ENCODE measurements at places on chromosomes 3 and 15.

- no peak for DNase-seq
Measured at GRCh38 chr15:39198044-39199000, 382.6 kb upstream of the THBS1 start.

DNA sequence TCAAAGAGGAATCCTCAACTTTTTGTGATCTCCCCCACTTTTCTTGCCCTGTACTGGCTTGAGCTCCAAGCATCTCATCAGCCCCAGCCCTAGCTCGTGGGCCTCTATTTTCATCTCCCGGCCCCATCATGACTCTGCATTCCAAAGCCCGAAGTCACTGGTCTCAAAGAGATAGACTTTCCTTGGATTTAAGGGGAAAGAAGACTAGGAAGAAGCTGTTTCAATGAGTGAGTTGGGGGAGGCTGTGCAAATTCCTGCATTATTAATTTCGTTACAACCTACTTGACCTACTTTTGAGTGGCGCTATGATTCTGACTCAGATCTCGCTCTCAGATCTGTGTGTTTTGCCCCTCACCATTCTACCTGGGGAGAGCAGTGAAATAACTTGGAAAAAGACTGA is 266.6 kb upstream of the TBL1XR1 start:
- no peak for DNase-seq

GRCh38 chr15:52288051-52288942 is 7.3 kb downstream of the MYO5C start:
- no peak for DNase-seq

DNA sequence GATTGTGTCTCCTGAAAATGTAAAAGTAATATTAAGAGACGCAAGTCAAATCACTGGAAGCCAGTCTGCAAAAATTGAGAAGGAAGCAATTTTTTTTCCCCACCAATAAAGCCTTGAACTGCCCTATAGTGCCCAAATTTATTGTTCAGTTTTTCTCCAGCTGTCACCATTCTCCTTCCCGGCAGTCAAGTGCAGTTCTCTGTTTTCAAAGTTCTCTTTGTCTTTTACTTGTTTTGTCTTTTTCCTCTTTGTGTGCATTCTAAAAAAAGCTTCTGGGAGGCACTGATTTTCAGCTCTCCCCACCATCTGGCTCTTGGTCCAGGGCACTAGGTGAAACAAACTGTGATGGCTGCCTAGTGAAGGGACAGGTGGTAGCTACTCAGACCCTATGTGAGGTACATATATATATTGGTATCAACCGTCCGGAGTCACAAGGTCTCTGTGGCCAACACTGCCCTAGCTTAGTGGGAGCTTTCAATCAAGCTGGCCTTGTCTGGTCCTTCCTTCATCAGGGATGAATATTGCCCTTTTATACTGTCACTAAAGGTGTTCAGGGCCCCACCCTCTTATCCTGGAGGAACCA is 6.1 kb upstream of the CLRN1 start:
- no peak for DNase-seq

- DNase-seq, result no peak
Measured at GRCh38 chr3:170007031-170007663, 30.6 kb upstream of the GPR160 start.

- DNase-seq, result no peak
Measured at GRCh38 chr3:156201411-156202405, 81.3 kb downstream of the KCNAB1 start.

DNA sequence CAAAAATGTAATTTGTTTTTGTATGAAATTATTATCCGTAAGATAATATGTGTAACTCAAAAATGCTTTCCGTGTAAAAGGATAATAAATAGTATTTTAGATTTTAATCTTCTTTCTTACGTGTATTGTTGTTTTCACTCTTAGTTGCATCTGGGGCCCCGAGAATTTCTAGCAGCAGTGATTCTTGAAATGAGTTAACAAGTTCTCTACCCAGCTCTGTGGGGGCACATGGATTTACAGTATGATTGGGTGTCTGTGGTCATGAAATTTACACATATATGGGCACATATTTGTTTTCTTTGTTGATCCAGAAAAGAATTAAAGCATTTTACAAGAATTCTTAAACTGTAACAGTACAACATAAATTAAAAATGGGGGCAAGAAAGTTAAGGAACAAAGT is 145.9 kb upstream of the LRRFIP2 start:
- DNase-seq, result no peak

- no peak for DNase-seq
Measured at GRCh38 chr3:43855674-43856299, 165.0 kb downstream of the ABHD5 start.

DNA sequence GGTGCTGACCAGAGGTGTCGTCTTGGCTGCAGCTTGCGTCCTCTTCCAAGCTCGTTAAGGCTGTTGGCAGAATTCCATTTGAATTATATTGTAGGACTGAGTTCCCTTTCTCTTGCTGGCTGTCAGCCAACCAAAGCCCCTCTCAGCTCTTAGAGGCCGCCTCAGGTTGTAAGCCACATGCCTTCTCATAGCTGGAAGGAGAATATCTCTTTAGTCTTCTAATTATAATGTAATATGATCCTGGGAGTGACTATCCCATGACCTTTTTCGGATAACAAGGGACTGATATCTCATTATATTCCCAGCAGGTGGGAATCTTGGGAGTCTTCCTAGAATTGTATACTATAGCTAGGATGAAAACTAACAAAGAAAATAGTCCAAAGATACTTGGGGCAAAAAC is 4.8 kb downstream of the SCG5 start:
- no peak for DNase-seq

- DNase-seq, result no peak
Measured at GRCh38 chr3:171663805-171664204, 146.5 kb downstream of the PLD1 start.

GRCh38 chr3:62153231-62153630 is 220.1 kb downstream of the FEZF2 start:
- DNase-seq, result no peak

DNA sequence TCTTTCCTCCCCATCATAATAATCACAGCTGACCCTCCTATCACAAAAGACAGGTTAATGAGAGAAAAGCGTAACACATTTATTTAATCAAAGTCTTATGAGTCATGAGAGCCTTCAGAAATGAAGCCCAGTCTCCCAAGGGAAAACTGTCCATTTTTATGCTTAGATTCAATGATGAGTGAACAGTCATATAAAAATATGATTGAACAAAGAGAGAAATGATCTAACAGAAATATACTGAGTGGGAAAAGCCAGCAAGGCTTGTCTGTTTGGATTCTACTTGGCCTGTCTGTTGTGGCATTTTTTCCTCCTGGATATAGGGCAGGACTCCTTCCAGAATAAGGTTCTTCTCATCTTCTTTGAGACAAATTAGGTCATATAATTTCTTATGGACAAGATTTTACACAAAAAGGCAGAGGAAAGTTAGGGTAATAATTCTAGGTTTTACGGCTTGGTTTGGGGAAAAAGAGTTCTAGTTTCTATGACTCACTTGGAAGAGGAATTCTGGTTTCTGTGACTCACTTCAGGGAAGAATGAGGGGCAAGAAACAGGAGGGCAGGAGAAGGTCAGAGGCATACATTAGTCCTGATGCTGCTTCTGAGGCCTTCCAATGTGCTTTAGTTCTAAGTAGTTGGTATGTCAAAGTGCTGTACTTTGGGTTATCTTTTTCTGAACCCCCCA is 534.2 kb downstream of the ZIC1 start:
- DNase-seq, result no peak

GRCh38 chr3:38662544-38662943 is 13.1 kb upstream of the SCN5A start:
- DNase-seq, result peak; percentile 4

DNA sequence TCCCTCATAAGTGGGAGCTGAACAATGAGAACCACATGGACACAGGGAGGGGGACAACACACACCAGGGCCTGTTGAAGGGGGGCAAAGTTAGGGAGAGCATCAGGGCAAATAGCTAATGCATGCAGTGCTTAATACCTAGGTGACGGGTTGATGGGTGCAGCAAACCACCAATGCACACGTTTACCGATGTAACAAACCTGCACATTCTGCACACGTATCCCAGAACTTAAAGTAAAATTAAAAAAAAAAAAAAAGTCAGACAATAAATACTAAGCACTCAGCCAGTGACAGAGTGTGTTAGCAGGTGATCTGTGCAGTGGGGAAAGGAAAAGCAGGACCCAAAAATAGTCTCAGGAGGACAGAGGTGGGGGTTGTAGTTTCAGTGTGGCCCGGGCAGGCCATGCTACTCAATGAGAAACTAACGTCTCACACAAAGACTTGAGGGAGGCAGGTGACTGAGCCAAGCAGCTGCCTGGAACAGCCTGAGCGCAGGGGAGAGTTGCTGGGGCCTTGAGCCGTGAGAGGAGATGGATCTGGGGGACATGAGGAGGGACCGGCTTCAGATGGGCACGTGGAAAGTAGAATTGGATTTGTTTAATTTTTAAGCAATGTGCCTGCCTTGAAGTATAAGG is 18.4 kb downstream of the ANKDD1A start:
- DNase-seq, result no peak

DNA sequence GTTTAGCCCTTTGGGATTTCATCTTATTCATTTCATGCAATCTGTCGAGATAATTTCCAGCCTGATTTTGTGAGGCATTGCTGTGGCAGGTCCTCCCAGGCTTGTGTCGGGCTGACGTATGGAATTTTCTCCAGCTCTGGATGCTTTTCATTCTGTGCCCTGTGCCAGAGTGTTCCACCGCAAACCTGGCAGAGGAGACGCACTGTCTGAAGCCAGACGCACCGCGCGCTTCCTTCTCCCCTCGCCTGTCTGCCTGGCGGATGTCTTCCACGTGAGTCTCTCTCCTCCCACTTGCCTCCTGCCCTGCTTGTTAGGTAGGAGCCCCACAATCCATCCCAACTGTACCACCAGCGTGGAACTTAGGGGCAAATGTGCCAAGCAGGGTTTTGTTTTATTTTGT is 20.1 kb upstream of the GLCE start:
- DNase-seq, result peak; percentile 92

DNA sequence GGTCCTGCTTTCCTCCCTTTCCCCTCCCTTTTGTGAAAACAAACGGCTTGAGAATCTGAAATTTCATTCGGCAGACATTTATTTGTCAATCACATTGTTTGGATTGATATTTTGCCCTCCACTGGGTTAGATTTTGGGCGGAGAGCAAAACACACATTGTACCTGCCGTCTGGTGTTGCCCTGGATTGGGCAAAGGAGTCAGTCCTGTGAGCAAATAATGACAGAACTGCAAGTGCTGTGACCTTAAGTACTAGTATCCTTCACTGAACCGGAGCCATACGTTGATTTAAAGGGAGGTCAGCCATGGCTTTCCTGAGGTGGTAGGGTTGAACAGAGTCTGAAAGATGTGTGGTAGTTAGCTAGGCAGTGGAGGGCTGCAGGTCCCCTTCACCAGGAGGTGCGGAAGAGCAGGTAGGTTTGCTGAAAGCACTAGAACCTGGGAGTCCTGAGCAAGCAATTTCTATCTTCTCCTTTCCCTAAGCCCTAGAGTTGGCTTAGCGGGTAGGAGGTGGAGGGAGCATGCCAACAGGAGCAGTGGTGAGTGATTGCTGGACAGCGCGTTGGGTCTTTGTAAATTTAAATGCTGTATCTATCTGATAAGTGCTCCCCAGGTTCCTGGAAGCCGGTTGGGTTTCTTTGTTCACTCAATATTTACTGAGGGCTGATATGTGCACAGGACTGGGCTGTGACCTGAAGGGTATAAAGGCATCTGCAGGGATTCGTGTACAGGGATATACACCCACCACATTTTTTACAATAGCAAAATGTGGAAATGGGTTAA is 2.0 kb downstream of the PDIA5 start:
- DNase-seq, result no peak

DNA sequence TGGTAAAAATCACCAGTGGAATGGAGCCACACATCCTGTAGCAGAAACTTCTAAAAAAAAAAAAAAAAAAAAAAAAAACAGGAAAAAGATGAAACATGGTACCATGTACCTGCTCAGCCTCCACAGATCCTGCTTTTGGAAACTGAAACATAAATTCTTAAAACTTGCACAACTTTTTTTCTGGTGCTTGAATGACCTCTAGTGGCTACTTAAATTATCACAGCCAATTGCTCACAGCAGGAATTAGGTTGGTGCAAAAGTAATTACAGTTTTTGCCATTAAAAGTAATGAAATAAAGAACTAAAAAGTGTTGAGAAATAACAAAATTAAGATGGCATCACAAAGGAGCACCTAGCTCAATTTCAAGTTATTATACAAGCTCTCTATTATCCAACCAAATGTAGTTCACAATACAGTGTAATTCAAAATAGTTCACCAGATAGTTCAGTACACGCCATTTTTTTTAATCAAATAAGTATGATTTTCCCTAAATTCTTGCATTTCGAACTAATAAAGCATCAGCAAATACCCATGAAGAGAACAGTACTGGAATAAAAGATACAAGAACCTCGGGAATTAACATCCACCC is 80.6 kb downstream of the ULK4 start:
- no peak for DNase-seq

DNA sequence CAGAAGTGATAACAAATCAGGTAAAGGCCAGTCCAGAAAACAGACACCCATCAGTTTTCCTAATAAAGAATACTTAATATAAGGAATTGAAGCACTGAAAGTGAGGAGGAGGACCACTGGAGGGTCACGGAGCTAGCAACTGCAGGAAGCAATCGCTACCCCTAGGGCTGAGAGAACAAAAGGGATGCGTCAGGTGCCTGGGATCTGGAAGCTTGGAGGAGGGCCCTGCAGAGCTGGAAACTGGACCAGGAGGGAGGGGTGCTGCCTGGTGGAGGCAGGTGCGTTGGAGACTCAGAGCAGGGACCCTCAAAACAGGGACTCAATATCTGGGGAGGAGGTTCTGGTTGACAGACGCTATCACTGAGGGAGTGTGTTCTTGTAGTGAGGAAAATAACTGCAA is 308.1 kb upstream of the RASGRP1 start:
- DNase-seq, result no peak

DNA sequence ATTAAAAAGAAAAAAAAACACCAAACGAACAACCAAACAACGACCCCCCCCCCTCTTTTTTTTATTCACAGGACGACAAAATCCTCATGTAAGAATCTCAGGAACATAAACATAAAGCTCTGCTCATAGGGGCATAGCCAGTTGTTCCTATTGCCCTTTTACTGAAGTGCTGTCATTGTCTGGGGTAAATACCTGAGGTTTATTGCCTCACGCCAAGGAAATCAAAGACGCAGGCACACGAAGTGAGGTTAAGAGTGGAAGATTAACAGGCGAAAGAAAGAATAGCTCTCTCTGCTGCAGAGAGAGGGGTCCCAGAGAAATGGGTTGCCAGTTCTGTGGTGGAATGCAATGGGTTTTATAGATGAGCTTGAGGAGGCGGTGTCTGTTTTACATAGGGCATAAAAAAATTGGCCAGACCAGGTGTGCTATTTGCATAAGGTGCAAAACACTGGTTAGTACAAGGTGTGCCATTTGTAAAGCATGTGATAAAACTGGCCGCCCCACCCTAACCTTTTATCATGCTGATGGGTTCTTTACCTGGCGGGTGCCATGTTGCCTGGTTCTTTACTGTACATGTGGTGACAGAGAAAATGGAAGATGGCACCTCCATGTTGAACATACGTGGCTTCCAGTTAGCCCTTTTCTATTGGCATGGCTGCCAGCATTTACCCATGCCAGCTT is 257.6 kb upstream of the ZPLD1 start:
- no peak for DNase-seq

GRCh38 chr15:29113336-29114220 is 156.0 kb downstream of the NSMCE3 start:
- no peak for DNase-seq

GRCh38 chr3:122365073-122365472 is 18.0 kb downstream of the MIX23 start:
- no peak for DNase-seq
